MCF 10A (cell line): ENCODE measurements at places on chromosomes 6 and 20. TPM values are rescaled to one million over a fixed set of nuclear protein-coding genes. Genes with fewer than 3 reads are reported as not detected.

DNA sequence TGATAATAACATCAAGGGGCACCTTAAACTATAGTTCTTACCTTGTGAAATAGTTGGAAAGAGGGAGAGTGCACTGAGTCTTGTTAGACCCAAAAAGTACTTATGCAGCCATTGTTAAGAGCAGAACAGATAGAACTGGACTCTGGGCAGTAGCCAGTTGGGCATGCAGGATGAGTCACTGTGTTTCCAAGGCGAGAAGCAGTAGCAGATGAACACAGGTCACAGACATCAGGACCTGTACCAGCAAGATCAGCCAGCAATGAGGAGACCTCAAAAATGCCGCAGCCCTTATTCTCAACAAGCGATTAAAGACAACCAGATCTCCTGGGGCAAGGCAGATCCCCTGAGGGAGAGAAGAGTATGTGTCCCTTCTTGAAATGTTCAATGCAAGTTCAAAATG lies 79.0 kb downstream of the SAMD3 start:
- H3K27me3 ChIP-seq: no peaks in the 10 kb centered on the region
- no peak overlapping the region for H3K4me3 ChIP-seq
- peaks cover 5% of the 10 kb centered on the region for H3K4me1 ChIP-seq
- no peak overlapping the region for H3K27ac ChIP-seq
- H3K36me3 ChIP-seq: no peaks in the 10 kb centered on the region
- DNase-seq: peak; percentile 5

- no peaks in the 10 kb centered on the region for H3K4me1 ChIP-seq
- DNase-seq: peak; percentile 79
- H3K27ac ChIP-seq: no peak overlapping the region
- peaks cover 38% of the 10 kb centered on the region for H3K27me3 ChIP-seq
- H3K4me3 ChIP-seq: no peak overlapping the region
Observed at GRCh38 chr20:34190679-34191090, 50.5 kb upstream of the ASIP start.

DNA sequence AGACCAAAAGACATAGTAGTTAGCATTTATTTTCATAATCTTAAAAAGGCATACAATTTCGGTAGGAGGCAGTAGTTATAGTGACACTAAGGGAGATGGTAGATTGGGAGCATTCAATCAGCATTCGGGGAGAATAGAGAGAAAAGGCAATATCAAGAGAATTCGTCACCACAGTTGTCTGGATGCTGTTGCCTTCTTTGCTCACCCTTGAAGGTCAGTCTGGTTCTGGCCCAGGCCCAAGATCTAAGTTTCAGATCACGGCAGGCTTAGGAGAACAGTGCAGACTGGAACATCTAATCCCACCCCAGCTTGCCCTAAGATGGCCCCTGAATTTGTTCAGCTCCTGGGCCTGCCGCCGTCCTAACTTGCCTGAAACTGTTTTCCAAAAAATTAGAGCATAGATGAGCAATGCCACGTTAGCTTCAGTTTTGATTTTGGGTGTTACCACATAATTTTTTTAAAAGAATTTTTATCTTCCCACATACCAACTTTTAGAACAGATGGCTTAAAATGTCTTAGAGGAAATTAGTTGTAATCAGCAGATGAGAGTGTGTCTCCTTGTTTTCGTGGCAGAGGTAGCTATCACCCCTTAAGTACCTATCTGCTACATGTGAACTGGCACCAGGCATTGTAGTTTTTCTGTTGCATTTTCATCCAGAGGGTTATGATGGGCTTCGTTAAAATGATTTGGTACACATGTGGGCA lies 8.3 kb upstream of the CEP85L start:
- no peak overlapping the region for H3K4me3 ChIP-seq
- H3K27me3 ChIP-seq: no peaks in the 10 kb centered on the region
- H3K4me1 ChIP-seq: no peaks in the 10 kb centered on the region
- no peak for DNase-seq
- H3K27ac ChIP-seq: no peak overlapping the region
- H3K36me3 ChIP-seq: no peaks in the 10 kb centered on the region

- no peaks in the 10 kb centered on the region for H3K4me1 ChIP-seq
- no peak overlapping the region for H3K27ac ChIP-seq
- H3K27me3 ChIP-seq: no peaks in the 10 kb centered on the region
- no peak for DNase-seq
Observed at GRCh38 chr6:105968603-105969333, 117.4 kb upstream of the PRDM1 start.

DNA sequence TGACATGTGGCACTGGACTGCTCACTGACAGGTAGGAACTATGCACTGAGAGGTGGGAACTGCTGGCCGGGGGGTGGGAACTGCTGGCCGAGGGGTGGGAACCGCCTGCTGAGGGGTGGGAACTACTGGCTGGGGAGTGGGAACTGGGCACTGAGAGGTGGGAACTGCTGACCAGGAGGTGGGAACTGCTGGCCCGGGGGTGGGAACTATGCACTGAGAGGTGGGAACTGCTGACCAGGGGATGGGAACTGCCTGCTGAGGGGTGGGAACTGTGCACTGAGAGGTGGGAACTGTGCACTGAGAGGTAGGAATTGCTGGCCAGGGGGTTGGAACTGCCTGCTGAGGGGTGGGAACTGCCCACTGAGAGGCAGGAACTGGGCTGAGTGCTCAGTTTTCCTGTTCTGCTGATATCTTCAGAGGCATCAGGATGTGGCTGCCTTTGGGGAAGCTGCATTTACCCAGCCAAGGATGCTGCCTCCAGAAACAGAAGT lies 90.2 kb downstream of the THBS2 start:
- H3K4me1 ChIP-seq: peaks cover 19% of the 10 kb centered on the region
- peak overlapping the region; percentile 71 for H3K4me3 ChIP-seq
- H3K27me3 ChIP-seq: no peaks in the 10 kb centered on the region

- H3K27ac ChIP-seq: no peak overlapping the region
- no peaks in the 10 kb centered on the region for H3K27me3 ChIP-seq
- DNase-seq: no peak
- H3K4me3 ChIP-seq: no peak overlapping the region
Observed at GRCh38 chr20:25339608-25340007, 51.0 kb downstream of the ABHD12 start.

DNA sequence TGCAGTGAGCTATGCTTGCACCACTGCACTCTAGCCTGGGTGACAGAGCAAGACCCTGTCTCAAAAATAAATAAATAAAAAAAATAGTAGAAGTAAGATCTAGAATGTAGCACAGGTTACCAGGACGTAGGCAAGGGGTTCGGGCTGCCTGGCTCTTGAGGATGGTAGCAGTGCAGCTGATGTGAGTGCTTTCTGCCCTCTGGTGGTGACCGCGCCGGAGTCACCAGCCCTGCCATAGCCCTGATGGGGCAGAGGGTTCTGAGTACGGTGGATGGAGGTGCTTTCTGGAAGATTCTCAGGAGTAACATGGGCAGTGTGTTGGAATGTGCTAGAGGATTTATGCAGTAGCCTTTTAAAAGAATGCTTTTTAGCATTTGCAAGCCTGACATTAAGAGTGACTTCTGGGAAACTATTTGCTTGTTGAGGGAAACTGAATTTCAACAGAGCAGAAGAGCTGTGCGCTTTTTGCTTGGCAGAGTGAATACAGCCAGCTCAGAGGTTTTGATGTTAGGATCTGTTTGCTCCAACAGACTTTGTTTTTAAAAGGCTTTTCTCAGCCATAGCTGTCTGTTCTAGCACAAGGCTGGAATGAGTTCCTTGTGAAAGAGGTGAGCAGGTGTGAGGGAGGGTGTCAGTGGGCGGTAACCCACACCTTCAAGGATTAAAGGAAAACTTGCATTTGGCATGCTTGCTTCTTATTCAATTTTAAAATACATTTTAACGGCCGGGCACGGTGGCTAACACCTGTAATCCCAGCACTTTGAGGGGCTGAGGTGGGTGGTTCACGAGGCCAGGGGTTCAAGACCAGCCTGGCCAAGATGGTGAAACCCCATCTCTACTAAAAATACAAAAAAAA lies 65.9 kb downstream of the PTPN1 start:
- no peaks in the 10 kb centered on the region for H3K27me3 ChIP-seq
- peaks cover 21% of the 10 kb centered on the region for H3K4me1 ChIP-seq
- peaks cover 87% of the 10 kb centered on the region for H3K36me3 ChIP-seq
- peak; percentile 63 for DNase-seq

The HCK gene
- total RNA-seq: not detected in 2 replicates
